ENCODE measurements at places on chromosomes 11 and 22.

GRCh38 chr11:9990221-9990973, 303.6 kb downstream of the SBF2 start:
- DNase-seq = no peak

- DNase-seq = no peak
Measured at GRCh38 chr22:39017596-39018365, 3.1 kb upstream of the APOBEC3D start.

GRCh38 chr11:109728056-109728455, 306.1 kb downstream of the C11orf87 start:
- DNase-seq = no peak

- DNase-seq = no peak
Measured at GRCh38 chr11:73326929-73327811, 19.1 kb downstream of the ARHGEF17 start.

GRCh38 chr11:13166036-13166435, 111.6 kb upstream of the BMAL1 start:
- no peak for DNase-seq

DNA sequence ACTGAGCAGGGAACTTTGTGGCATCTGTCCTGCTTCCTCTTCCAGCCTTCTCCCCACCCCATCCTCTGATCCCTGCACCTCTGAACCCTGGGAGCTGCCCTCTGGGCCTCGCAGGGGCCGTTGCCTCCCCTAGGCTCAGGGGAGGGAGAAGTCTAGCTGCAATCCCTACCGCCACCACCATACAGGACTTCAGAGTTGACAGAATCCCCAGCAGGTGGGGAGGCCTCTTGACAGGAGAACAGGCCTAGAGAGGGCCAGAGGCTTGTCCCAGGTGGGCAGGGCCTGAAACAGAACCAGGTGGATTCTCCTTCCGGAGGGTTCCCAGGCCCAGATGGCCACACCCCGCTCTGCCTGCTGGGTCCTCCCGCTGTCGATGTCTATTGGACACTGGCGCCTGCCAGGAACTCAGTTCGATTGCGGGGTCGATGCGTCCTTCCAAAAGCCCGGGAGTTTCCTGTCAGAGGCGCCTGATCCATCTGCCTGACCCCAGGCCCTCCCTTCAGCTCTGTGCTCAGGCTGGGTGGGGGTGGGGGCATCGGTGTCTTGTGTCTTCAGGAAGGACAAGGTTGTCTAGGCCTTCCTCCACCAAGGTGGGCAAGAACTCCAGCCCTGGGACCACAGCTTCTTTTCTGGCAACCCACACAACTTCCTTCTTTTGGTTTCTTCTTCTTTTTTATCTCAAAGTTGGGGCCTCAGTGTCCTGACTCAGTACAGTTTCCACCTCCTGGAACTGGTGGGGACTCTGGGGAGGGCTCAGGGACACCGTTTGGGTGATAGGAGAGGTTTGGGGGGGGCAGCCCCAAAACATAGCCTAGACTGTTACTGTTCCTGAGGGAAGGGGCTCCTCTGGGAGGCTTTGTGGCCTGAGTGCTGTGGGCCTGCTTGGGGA, 6.4 kb downstream of the STARD10 start:
- DNase-seq = no peak

DNA sequence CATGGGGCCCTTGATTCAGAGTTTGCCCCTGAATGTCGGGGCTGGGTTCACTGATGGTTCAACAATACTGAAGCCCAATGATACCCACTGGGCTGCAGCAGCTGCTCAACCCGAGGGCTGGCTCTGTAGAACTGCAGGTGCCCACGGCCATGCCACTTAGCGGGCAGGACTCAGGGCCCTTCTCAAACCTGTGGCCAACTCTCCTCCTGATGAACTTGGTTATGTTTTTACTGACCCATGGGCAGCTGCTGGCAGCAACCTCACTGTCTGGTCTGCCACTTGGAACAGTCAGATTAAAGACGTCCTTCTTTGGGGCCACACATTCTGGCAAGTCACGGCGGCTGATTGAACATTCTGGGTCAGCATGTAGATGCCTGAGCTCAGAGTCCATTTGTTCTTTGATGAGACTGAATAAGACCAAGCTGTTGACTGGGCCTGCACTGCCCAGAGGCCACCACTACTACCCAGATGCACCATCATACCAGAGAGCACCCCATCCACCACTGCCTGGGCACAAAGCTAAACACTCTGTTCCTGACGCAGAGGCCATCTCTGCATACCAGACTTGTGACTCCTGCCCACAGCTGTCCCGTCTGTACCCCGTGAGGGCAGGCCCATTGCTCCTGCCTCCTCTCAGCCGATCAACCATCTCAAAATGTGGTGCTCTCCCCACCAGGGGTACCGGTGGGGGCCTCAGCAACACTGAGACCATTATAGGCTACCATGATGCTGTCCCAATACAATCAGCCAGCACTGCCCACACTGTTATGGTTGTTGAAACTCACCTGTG, 67.8 kb downstream of the SHANK2 start:
- no peak for DNase-seq

DNA sequence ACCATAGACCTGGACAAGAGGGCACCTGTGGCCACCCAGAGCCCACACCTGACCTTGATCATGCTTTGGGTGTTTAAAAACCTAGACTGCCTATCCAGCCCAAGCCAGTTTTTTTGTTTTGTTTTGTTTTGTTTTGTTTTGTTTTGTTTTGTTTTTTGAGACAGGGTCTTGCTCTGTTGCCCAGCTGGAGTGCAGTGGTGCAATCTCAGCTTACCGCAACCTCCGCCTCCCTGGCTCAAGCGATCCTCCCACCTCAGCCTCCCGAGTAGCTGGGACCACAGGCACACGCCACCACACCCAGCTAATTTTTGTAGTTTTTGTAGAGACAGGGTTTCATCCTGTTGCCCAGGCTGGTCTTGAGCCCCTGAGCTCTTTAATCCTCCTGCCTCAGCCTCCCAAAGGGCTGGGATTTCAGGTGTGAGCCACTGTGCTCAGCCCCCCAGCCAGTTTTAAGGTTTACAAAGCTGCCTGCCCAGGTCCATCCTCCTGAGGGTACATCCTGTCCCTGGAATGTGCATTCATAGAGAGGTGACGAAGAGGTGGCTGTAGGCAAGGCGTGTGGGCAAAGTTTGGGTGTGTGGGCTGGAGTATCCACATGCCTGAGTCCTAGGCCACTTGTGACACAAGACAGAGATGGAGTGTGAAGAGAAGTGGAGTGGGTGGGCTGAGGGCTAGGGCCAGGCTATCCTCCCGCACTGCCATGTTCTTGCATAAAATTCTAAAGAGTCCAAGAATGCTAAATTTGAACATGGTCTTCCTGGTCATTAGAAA, 3.3 kb upstream of the CD82 start:
- no peak for DNase-seq

DNA sequence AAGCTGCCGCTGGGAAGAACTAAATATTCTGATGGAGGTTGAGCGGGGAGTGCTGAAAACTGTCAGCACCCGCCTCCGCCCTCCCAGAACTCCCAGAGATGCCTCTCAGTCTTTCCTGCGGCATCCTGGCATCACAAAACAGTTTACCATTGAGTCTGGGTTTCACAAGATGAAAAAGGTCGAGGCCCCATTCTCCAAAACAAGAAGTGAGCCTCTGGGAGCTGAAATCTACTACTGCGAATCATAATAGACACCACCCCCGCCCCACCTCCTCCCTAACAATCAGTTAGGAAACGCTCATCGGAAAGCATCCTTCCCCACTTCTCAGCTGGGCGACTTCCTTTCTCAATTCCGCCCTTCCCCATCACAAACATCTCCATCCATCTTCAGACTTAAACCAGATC, 1.0 kb downstream of the SUN2 start:
- DNase-seq = no peak

- no peak for DNase-seq
Measured at GRCh38 chr11:64015935-64016845, 19.5 kb upstream of the FLRT1 start.

- DNase-seq = no peak
Measured at GRCh38 chr11:27740362-27741013, 40.2 kb upstream of the BDNF start.

DNA sequence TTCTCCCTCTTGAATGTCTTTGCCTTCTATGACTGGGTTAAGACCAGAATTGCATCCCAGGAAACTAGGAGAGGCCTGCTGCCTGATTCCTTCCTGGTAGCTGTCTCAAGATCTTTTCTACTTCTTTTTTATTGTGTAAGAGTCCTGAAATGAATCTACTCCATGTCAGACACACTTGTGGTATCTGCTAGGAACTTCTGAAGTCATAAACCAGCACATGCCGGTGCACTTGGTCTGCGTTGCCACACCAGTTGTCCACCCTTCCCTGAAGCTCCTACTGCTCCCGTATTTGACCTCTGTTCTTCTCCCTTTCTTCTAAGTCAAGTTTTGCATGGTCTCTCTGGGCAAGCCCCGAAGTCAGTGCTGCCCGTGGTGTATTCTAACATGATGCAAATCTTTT, 644.2 kb downstream of the ETS1 start:
- no peak for DNase-seq

- DNase-seq = peak; percentile 66
Measured at GRCh38 chr22:49992921-49993648, 19.5 kb downstream of the IL17REL start.

- no peak for DNase-seq
Measured at GRCh38 chr22:35752863-35753189, 35.2 kb downstream of the APOL5 start.

DNA sequence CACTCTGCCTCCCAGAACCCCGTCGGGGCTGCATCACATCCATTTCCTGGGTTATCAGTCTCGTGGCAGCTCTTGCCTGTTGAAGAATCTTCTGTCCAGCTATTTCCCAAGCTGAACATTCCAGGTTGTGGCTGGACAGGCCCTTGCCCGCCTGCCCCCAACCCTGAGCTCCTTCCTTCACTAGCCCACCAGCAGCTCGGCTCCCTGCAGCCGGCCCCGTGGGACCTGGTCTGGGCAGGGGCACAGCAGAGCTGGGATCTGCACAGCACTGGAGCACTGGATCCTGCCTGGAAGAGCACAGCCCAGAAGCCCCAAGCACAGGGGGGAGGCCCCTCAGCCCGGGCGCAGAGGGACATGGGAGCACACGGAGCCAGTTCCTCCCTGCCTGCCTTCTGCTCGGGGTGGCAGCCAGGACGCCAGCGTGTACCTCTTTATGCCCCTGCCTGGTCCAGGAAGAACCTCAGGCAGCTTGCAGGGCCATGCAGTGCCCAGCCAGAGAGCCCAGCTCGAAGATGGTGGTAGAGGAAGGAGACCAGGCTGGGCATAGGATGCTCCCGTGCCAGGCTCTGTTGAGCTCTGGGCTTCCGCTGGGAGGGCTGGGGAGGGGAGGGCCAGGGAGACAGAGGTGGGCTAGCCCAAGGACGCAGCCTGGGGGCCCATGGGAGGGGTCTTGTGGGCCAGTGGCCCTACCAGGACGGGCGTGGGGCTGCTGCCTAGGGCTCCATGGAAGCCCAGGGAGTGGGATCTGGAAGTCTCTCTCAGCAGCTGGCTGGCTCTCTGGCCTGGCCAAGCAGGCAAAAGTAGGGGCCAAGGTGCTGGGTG, 16.6 kb upstream of the GNB1L start:
- no peak for DNase-seq

DNA sequence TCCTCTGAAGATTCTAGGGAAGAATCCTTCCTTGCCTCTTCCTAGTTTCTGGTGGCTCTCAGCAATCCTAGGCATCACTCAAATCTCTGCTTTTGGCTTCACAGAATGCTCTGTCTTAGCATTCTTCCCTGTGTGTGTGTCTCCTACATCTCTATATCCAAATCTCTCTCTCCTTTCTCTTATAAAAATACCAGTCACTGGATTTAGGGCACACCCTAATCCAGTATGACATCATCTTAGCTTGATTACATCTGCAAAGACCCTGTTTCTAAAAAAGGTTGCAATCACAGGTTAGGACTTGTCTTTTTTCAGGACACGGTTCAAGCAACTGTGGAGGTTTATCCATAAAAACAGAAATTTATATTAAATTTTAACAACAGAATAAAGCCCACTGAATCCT, 54.4 kb downstream of the NARS2 start:
- DNase-seq = no peak

GRCh38 chr11:63912678-63913077, 4.3 kb downstream of the RCOR2 start:
- DNase-seq = no peak

GRCh38 chr22:27433585-27434190, 367.9 kb downstream of the MN1 start:
- no peak for DNase-seq

DNA sequence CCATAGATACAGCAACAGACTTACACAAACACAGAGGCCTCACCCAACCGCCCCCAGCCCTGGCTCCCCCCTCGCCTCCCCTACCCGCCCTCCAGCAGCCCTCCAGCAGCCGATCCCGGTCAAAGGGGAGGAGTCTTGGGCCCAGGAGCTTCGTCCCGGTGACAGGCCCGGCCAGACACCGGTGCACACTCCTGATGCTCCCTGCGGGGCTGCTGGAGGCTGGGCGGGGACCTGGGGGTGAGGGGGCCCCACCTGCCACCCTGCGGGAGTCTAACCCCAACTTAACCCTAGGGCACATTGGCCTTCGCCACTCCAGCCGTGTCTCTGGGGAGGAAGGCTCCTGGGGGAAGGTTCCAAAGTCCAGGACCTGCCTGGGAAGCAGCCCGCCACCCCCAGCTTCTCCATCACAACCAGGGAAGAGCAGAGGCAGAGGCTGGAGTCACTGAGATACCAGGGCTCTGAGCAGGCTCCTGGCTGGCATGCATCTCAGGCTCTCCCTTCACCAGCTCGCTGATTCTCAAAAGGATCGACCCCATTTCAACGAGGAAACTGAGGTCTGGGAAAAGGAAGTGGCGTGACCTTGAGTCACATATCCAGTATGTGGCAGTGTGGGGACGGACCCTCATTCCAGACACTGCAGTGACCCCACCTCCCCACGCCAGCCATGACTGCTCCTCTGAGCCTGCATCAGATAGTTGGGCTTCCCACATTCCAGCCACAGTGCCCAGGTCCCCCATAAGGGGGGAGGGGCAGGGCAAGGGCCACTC, 14.4 kb downstream of the BCL9L start:
- DNase-seq = no peak

GRCh38 chr22:38718414-38718813, 12.7 kb downstream of the GTPBP1 start:
- DNase-seq = no peak

GRCh38 chr22:46769706-46770105, 7.3 kb downstream of the TBC1D22A start:
- no peak for DNase-seq

- no peak for DNase-seq
Measured at GRCh38 chr11:67160872-67161783, 42.1 kb downstream of the KDM2A start.
